ENCODE measurements at places on chromosomes 6 and 20.

- no peak for DNase-seq
Measured at GRCh38 chr20:1815502-1816085, 79.6 kb upstream of the SIRPA start.

GRCh38 chr20:20051767-20052073 is 546 bp downstream of the CRNKL1 start:
- DNase-seq: no peak

GRCh38 chr20:57245997-57246396 is 20.4 kb downstream of the BMP7 start:
- no peak for DNase-seq

DNA sequence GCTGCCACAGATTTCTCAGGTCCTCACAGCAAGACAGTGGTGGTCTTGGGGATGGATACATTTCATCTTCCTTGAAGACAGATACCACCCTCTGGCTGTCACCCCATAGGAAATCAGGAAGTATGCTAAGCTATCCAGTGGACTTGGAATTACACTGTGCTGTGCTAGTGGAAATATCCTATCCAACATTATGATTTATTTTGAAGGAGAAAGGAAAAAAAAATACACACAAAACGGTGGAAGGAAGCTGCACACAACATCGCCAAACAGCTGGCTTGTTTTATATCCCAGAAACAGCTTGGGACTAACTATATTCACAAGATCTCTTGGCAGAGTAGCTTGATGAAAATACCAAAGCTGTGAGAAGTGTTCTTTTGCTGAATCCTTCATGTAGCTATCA is 257.6 kb downstream of the LAMA2 start:
- DNase-seq: no peak

- no peak for DNase-seq
Measured at GRCh38 chr6:113433335-113433991, 423.7 kb upstream of the MARCKS start.
